Activated CD4-positive, alpha-beta T cell treated with anti-CD3 and anti-CD28 coated beads, Interleukin-2, amount 50 U/mL, for 24 hours (primary cell): ENCODE measurements at places on chromosomes 3 and 15.

GRCh38 chr3:61162965-61163364, 88.3 kb downstream of the FHIT start:
- no peak for DNase-seq

DNA sequence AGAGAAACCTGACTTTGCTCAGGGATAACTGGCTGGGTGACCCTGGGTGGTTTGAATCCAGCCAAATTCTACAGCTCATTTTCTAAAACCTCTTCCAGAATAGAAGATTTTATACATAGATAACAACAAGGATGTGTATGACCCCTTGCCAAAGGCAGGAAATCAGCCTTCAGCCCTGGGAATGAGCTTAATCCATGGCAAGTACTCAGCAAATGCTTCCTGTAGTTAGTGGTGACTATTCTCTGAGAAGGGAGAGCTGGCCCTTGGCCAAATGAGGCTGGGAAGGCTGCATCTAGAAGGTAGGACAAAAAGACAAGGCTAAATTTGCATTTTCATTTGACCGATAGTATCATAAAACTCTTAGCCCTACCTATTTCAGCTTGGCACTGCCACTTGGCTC, 4.6 kb upstream of the HACD3 start:
- DNase-seq, result no peak

DNA sequence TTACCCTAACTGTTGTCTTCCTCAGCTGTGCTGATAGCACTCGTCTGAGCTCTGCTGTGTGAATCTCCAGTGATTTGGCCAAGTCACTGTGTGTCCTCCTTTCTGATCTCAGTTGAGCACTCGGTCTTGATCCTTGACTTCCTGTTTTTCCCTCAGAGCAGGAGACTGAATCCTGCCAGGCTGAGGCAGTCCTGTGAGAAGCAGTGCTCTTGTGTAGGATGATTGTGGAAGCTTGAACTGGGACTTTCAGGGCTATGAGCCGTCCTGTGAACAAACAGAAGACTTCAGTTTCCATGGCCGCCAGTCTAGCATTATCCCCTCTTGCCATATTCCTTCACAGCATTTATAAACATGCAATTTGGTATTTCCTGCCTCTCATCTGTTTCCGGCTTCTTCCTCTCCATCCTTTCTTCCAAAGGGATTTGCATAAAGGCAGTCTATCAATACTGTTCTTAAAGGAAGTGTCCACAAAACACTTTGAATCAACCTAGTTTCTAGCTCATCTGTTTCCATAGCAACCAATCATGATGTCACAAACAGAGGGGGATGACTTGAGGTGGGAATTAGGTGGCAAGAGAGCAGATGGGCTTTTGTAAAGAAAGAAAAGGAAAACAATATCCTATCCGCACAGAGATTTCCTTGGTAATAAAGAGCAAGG, 237.2 kb downstream of the AGBL1 start:
- no peak for DNase-seq

DNA sequence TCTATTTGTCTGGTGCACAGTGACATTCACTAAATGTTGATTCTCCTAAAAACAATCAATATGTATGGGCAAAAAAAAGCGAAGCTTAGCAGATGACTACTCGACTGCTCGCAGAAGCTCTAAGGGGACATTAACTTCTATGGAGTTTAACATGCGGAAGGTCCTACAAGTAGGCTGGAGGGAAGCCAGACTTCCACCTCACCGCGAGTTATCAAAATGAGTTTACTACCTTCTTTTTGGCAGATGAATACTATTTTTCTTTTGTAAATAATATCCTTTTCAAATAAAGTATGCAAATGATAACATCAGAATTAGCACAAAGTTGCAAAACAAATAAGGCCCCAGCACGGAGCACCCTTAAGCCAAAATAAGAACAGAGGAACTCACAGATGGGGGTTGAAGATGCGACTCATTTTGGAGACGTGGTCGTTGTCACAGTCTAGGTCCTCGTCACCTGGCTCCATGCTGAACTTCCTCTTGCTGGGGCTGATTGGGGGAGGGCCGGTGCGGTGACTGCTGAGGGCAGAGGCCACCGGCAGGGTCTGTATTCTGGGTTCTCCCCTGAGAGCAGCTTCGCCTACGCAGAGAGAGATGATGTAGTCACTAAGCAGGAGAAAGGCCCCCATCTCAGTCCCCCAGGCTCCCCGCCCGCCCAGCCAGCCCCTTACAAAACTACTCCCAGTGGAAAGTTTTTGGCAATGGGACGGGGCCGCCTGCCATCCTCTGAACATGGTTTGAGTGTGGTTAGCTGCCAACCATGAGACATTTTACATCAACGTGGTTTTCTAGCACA, 42.1 kb downstream of the VGLL4 start:
- DNase-seq, result no peak

GRCh38 chr15:62618432-62618831, 424.1 kb upstream of the TPM1 start:
- DNase-seq, result no peak

DNA sequence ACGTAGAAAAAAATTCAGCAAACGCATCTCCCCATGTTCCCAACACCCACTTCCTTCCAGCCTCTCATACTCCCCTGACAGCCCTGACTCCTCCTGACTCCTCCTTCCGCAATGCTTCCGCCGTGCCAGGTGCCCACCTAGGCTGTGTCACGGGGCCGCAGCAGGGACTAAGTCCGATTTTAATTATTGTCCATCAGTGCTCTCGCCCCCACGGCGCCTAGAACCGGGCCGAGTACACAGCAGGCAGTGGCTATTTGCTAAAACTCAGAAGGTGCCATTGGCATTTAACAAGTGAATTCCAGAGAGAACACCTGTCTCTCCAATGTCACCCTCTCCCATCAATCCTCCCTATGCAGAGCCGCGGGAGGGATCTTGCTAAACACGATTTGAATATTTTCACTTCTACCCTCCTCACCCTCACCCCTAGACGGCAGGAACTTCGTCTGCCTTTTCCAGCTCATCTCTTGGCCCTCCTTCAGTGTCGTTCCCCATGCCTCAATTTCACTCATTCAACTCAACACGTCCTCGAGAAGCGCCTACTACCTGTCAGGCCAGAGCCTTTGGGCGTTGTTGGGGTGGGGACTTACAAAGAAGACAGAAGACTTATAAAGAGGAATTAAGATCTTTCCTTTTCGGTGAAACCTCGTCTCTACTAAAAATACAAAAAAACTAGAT, 11.5 kb upstream of the SHF start:
- no peak for DNase-seq

DNA sequence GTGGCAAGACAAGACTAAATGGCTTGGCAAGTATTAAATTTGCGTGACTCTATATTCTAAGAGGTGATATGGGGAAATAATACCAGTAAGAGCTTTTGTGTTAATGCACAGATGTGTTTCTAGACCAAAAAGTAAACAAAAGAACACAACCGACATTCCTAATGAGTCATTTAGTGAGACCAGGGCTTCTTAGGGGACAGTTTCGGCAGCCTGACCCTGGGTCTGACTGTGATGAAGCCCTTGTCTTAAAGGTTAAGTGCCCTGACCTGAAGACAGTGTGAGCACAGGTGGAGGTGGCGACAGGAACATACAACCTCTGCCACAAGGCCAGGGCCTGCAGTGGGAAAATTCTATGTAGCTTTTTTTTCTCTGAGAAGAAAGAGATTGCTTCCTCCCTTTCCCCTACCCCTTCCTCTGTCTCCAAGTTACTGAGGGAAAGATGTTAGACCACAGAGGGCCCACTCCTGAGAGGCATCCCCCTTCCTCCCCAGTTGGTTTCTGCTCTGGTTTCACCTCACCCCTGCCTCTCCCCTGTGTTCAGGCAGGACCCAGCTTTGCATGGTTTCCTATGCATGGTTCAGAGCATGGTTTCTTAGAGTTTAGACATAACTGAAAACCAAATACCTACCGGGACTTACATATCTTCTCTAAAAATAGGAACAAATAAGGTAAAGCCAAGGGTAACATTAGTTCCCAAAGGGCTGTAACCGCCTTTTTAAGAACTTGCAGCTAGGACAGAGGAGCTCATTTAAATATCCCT, 24.8 kb upstream of the CMTM7 start:
- DNase-seq, result no peak

- DNase-seq, result no peak
Observed at GRCh38 chr3:74491874-74492273, 122.6 kb downstream of the CNTN3 start.

DNA sequence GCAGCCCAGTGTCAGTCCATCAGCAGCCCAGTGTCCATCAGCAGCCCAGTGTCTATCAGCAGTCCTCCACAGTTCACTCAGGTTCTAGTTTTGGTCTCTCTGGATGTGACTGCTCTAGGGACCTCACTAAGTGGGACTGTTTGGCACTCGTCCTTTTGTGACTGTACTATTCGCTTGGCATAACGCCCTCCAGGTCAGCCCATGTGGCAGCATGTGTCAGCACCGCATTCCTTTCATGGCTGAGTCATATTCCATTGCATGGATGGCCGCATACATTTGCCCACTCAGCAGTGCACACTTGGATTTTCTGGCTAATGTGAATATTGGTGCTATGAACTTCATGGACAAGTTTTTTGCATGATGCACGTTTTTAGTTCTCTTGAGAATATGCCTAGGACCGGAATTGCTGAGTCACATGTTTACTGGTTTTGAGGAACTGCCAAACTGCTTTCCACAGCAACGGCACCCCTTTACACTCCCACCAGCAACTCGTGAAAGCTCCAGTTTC, 16.4 kb downstream of the CHST13 start:
- DNase-seq, result no peak

DNA sequence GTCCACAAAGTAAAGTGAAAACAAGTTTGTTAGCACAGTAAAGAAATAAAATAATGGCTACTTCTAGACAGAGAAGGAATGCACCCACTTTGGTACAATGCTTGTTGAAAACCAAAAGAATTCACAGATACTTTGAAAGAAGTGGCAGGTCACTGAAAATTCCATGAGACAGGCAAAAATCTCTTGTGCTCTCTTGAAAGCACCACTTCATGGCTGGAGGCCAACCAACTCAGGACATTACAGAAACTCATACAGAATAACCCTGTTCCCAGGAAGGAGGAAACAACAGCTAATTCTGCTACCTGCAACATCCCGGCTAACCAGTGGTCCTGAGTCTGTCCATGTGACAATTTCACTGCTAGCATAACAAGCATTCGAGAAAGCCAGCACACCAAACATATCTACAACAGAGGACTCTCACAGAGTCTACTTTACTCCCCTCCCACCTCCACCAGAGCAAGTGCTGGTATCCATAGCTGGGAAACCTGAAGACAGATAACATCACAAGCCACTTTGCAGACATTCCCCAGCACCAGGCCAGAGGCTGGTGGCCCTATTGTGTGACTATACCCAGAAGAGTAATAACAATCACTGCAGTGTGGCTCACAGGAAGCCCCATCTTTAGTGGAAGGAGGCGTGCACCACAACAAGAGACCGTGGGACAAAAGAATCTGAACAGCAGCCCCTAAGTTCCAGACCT, 255.3 kb upstream of the SLITRK3 start:
- DNase-seq, result no peak

DNA sequence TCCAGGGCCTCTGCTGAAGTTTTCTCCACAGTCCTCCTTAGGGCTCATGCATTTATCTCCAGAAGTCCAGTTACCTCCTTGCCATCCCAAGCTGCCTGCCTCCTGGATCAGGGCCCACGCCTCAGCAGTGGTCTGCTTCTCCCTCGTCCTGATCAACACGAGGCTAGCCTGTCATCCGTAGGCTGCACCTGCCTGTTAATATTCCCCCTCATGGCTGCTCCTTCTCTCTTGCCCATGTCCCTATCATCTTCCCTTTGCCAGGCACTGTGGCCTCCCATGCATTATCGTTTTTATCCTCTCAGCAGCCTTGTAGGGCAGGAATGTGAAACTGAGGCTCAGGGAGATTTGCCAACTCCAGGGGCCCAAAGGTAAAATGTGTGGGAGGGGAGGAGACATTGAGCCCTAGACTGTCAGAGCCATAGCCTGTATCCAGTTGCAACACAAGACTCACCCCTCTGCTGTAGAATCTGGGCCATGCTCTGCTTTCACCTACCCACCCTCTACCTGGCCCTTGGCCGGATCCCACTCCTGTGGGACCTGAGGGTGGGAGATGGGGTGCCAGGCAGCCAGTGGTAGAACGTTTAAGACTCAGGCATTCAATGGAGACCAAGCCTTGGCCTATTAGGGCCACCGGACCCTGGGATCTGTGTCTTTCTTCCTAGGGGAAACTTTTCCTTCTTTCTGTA, 4.6 kb downstream of the GRM2 start:
- no peak for DNase-seq

DNA sequence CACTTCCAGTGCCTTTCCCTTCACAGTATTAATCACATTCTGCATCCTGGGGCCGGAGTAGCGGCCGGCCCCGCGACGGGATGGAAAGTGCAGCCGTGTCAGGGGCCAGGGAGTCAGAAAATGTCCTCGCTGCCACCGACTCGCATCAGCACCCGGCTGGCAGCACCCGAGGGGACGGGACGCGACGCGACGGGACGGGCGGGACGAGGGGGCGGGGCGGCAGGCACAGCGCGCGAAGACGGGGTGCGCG, 353 bp downstream of the ATG3 start:
- DNase-seq, result no peak

DNA sequence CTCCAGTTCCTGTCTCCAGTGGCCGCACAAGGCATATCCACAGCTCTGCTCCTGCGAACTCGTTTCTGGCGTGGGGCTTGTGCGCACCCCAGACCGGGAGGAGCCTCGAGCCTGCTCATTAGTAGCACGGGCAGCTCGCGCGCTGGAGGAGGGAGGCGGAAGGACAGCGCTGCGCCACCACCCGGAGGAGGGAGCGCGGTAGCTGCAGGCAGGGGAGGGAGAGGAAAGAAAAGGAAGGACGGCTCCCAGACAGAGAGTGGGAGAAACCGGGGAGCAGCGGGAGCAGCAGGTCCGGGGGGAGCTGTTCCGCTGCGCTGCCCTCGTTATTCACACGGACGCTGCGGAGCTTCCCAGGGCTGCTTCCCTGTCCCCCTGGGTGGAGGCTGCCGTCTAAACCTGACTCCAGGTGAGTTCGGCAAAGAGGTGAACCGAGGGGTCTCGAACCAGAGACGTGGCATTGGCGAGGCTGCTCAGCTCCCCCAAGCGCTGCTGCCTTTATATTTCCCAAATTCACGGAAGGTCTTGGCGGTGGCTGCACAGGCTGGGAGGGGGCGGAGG, 121.3 kb upstream of the ZNF717 start:
- DNase-seq, result no peak

DNA sequence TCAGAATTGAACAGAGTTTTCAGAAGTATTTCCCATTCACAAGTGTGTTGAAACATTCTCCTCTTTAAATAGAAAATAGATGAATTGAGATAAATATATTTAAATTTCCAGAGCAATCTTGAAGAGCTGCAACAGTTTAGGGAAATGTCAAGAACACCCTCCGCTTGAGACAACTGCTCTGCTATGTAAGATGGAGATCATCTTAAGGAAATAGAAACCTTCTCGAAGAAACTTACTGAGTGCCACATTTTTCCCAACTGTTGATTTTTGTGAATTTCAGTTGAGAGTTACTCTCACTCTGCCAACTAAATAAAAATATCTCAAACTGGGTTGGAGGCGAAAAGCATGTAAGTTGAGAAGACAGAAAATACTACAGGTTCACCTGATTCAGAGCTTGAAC, 78.0 kb downstream of the SUCLG2 start:
- DNase-seq, result no peak

DNA sequence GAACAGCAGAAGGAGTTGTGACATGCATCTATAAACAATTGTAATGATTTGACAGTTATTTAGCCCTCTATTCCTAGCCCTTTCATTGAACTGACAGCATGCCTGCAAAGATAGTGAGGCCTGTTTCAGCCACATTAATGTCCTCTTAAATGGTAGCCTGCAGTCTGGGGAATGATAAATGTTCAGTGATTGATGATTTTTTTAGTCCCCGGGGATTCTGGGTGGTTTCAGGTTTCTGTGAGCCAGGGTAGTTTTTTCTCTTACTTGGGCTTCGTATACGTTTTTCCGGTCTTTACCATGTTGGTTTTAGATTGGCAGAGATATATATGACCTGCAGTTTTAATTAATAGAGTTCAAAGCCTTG, 172.0 kb downstream of the TCF12 start:
- DNase-seq, result no peak
